ENCODE measurements at places on chromosomes 12 and 14.

DNA sequence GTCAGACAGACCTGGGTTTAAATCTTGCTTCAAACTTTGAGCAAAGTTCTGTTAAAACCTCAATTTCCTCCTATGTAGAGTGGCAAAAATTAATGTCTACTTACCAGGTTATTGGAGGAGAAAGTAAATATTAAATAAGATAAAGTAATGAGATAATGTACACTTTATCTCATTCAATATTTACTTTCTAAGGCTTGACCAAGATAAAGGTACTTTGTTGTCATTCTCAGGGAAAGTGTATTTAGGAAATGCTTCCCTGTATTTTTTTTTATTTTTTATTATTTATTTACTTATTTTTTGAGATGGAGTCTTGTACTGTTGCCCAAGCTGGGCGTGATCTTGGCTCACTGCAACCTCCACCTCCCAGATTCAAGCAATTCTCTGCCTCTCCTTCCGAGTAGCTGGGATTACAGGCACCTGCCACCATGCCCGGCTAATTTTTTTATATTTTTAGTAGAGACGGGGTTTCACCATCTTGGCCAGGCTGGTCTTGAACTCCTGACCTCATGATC lies 4.7 kb downstream of the FAM161B start:
- no peak for DNase-seq

GRCh38 chr12:92597997-92598396 lies 104.8 kb upstream of the PLEKHG7 start:
- no peak for DNase-seq

DNA sequence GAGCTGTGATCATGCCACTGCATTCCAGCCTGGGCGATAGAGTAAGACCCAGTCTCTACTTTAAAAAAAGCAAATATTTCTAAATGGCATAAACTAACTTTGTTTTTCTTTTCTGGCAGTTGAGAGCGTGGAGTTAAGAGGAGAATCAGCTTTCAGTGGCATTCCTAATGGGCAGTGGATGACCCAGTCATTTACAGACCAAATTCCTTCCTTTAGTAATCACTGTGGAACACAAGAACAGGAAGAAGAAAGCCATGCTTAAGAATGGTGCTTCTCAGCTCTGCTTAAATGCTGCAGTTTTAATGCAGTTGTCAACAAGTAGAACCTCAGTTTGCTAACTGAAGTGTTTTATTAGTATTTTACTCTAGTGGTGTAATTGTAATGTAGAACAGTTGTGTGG lies 21.2 kb downstream of the TDG start:
- DNase-seq: no peak

- no peak for DNase-seq
Observed at GRCh38 chr12:88310069-88310468, 168.0 kb downstream of the TMTC3 start.

DNA sequence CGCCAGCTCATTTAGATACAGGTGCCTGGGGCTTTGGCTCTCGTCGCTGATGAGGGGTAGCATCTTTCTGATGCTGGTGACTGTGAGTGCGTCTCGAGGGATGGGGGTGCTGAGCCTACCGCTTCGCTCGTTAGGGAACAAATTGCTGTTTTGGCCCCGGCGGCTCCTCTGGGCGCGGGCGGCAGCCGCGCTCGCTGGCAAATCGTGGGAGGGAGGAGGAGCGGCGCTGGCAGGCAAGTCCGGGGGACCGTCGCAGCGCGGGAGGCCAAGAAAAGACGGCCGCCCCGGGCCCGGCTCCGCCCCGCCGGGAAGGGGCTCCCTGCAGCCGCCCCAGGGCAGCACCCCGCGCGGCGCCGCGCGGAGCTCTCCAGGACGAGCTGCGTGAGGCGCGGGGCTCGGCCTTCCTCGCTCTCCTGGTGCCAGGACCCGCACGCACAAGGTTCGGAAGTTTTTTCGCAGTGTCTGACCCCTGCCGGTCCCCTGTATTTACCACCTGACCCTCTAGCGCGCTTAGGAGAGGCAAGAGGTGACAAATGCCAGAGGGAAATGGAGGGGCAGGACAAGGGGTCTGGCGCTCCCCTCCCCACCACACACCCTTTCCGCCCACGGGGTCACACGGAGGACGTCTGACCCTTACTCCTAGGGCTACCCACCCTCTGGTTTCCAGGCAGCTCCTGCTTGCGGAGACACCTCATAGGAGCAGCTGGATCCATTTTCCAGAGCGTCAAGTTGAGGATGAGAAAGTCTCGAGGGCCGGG lies 899 bp upstream of the KCNH3 start:
- DNase-seq: no peak

- DNase-seq: no peak
Observed at GRCh38 chr12:5478081-5478706, 46.3 kb downstream of the NTF3 start.

- no peak for DNase-seq
Observed at GRCh38 chr12:6266971-6267721, 43.3 kb upstream of the PLEKHG6 start.

- DNase-seq: no peak
Observed at GRCh38 chr12:91272461-91273063, 89.9 kb upstream of the DCN start.

GRCh38 chr14:34331728-34332623 lies 130.1 kb downstream of the SPTSSA start:
- DNase-seq: peak; percentile 62

GRCh38 chr12:28568118-28568517 lies 377.9 kb downstream of the CCDC91 start:
- DNase-seq: no peak

GRCh38 chr14:22897357-22897756 lies 14.3 kb downstream of the REM2 start:
- DNase-seq: peak; percentile 98

DNA sequence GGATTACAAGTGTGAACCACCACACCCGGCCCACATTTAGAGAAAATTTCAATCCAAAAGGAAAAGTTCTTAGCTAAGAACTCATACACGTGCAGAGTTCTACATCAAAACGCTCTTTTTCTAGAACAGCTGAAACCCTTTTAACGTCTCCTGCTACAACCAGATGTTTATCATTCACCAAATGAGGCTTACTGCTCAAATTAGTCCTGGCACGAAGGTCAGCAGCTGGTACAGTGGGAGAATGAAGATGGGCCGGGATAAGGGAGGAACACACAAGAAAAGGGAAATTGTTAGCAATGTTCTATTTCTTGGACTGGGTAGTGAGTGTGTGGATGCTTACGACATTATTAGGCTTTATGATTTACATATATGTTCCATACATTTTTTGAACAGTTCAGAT lies 37.2 kb downstream of the PRKAB1 start:
- no peak for DNase-seq

DNA sequence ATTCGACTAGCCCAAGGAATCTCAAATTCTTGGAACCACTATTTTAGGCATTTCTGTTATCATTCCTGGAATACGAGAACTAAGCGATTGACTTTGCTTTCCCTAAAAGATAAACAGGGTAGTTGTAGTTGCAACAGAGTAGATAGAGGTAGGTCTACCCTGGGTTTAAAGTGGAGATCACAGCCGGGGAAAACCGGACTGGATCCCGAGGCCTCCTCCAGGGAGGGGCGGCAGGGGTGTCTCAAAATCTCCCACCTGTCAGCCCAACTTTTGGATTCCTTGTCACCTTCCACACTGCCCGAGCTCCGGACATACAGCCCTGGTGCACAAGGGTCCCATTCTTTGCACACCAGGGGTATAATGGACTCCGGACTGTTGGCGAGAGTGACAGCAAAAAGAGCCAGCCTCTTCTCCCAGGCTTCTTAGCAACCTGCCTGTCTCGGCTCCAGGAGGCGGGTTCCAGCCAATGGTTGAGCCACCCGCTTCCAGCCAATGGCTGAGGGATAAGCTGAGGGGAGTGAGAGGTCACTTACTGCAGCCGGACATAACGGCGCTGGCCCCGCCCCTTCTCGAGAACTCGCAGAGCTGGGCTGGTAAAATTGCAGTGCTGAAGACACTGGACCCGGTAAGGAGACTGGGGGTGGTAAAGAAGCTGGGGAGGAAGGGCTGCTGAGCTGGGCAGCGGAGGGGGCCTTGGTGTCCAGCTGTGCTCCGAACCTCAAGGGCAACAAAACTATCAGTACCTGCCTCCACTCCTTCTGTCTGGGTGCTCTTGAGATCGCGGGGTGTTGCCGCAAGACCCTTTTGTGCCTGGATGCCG lies at the start of gene SUOX:
TSS of gene SUOX (plus strand) at position 562 of the 820 bp plus-strand sequence. CDS start 4,946 bp downstream, outside the sequence.
- DNase-seq: peak; percentile 97

DNA sequence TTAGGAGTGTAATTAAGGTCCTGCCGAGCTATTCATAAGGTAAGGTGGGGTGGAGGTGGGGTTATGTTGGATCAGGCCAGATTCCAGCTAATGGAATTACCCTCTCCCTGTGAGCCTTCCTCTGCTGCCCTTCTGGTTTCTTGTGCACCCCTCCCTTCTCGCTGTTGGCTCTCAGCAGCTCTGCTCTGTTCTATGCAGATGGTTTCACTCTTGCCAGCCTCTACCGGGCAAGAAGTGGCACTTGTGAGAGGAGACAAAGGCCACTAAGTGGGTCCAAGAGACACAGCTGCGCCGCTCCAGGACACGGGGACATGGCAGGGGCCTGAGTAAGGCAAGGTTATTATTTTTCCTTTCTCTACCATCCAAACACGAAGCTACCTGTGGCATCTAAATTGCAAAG lies 334.4 kb downstream of the EMP1 start:
- DNase-seq: no peak

DNA sequence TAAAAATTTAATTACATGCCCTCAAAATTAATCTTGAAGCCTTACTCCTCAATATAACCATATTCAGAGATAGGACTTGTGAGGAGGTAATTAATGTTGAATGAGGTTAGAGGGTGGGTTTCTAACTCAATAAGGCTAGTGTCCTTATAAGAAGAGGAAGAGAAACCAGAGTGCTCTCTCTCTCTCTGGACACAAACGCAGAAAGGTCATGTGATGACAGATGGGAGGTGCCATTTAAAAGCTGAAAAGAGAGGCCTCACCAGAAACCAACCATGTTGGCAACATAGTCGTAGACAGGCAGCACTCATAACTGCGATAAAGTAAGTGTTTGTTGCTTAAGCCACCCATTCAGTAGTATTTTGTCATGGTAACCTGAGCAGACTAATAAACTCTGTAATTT lies 378.5 kb upstream of the LMO3 start:
- DNase-seq: no peak

DNA sequence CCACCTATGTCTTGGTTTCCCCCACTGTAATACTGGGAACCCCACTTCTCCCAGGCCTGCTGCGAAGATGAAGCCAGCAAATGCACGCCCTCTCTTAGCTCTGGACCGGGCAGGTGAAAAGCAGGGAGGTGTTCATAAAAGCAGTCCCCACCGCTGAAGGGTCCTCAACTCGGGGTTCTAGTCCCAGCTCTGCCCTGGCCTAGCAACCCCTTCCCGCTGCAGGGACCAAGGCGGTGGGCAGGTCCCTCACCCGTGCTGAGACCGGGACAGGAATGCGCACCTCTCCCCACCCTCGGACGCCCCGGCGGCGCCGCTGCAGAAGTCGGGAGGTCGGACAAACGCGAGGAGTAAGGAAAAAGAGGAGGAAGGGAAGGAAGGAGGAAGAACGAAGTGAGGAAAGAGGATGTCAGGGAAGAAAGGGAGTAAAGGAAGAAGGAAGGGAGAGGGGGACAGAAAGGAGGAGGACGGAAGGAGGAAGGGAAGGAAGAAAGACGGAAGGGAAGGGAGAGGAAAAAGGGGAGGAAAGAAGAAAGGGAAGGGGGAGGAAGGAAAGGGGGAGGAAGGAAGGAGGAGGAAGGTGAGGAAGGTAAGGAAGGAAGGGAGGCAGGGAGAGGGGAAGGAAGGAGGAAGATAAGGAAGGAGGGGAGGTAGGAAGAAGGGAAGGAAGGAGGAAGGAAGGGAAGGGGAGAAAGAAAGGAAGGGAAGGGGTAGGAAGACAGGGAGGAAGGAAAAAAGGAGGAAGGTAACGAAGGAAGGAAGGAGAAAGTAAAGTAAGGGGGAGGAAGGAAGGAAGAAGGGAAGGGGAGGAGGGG lies 701 bp downstream of the SPRING1 start:
- no peak for DNase-seq

GRCh38 chr12:49377386-49377785 lies 10.1 kb downstream of the SPATS2 start:
- DNase-seq: no peak

DNA sequence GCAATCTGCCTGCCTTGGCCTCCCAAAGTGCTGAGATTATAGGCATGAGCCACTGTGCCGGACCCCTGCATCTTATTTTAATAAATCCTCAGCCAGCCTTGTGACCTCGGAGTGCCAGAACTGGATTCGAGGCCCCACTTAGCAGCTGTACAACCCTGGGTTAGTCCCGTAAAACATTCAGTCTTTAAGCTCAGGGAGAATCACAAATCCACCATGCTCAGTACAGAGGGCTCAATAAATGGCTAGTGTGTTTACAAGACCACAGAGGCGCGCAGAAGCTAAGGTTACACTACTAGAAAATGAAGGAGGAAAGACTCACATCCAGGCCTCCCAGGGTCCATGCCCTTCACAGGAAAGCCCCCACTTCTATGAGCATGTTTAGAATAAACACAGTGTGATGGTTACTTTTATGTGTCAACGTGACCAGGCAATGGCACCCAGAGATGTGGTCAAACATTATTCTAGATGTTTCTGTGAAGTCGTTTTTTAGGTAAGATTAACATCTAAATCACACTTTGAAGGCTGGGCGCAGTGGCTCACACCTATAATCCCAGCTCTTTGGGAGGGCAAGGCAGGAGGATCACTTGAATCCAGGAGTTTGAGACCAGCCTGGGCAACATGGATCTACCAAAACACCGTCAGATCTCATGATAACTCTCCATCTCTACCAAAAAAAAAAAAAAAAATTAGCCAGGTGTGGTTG lies 55.3 kb downstream of the CLMN start:
- no peak for DNase-seq

DNA sequence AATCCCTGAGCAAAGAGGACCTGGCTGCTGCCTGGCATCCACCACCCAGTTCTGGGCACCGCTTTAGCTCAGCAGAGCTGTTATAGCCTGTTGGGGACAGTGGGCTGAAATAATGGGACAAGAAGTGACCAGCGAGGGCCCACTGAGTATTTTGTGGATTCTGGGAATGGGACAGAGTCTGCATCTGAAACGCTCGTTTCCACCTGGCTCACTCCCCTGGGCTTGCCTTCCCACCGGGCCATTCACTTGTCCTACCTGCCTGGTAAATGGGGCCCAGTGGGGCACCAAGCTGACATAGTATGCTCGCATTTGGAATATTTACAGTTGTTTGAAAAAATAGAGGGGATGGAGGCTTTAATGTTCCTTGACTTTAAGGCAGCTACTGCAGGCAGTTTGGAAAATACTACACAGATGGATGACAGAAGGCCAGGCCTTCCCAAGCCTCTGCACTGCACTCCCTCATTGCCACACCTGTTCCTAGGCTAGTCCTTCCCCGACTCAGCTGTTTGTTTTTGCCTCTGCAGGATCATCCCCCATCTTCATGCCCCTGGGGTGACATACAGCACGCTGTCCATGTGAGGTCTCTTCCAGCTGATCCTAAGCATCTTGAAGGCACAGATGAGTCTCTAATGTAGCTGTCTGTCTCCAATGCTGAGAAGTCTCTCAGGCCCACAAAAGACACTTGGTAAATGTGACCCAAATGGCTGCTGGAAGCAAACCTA lies 61.3 kb upstream of the DICER1 start:
- no peak for DNase-seq

DNA sequence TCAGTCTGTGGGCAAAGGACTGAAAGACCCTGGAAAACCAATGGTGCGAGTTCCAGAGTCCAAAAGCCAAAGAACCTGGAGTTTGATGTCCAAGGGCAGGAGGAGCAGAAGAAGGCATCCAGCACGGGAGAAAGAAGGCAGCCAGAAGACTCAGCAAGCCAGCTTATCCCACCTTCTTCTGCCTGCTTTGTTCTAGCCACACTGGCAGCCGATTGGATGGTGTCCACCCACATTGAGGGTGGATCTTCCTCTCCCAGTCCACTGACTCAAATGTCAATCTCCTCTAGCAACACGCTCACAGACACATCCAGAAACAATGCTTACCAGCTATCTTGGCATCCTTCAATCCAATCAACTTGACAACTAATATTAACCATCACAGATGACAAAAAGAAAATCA lies 57.2 kb upstream of the CAPRIN2 start:
- DNase-seq: no peak

All from hematopoietic multipotent progenitor cell treated with erythropoietin and hydrocortisone succinate and interleukin-3 and kit ligand, for 8 days (in vitro differentiated cells).